ENCODE measurements at places on chromosomes 12 and 14.

- no peak for DNase-seq
These were observed at the start of gene GALNT16 for GRCh38 chr14:69259527-69260189. Gene GALNT16 (plus strand): TSS chr14:69260158. CDS start chr14:69260291, 133 bp downstream.

DNA sequence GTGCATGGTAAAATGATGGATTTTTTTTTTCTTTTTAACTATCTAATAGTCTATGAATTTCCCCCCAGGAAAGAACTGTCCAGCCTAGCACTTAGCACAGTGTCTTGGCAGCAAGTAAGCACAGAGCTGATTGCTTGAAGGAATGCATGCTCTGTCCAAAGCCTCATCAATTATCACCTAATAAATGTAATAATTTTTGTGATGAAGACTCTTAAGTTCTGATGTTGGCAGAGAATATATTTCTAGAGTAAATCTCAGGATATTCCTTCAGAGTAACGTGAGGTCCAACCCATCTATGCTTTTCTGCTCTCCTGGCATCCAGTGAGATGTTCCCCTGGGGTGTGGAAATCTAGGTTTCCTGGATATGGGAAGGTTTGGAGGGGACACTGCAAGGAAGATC lies 152.4 kb downstream of the TMX1 start:
- no peak for DNase-seq

GRCh38 chr12:51867796-51868428 lies 19.4 kb upstream of the FIGNL2 start:
- DNase-seq = no peak

DNA sequence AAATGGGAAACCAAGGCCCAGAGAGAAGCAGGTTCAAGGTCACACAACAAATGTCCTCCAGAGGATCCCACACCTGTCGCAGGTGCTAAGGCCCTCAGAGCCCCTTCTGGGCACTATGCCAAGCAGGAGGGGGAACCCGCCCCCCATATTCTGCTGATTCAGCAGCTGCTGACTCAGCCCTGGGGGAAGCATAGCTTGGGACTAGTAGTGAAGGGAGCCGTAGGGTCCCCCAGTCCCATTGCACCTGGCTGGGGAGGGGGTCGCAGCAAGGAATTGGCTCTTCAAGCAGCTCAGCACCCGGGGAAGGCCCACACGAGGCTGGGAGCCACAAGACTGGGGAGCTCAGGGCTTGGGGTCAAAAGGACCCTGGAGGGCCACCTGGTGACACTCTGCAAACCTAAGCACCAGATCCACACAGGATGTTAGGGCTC lies 1.0 kb downstream of the RASAL1 start:
- DNase-seq = no peak

GRCh38 chr12:20211981-20212421 lies 156.3 kb upstream of the PDE3A start:
- peak; percentile 52 for DNase-seq

- DNase-seq = no peak
These were observed 6.8 kb downstream of the MMP17 start for GRCh38 chr12:131834798-131835615.

DNA sequence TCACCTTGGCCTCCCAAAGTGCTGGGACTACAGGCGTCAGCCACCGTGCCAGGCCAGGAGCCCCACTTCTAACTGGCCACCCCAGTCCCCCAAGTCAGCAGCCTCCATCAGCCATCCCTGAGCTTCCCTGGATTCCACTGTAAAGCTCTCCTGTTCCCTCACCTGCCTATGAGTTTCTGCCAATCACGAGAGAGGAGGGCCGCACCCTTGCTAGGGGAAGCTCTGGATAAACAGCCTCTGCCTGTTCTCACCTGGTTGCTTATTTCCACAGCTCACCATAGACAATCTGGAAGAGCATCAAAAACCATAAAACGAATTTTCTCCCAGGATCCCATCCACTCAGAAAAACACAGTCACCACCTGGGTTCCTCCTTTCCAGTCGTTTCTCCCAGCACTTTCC lies 5.0 kb downstream of the CDCA4 start:
- DNase-seq = no peak

All from fibroblast of skin of right biceps (primary cell).